ENCODE measurements at places on chromosomes 1 and 21.
A peak's percentile ranks its signal among the peaks of the same experiment; 100 is the strongest.

DNA sequence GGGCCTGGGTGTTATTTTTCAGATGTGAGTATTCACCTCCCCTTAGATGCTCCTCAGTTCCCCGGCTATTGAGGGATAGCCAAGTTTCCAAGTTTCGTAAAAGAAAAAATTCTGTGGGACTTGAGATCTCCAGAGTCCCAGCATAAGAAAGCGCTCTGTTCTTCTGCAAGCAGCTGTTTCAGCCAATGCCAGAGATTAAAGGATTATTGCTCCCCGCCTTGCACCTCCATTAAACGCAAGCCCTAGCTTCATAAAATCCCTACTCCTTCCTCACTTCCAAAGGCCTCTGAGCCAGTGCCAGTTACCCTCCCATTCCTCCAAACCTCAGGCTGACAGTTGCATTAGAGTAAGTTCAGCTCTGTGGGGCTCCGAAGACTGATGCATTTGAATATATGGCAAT is 56.4 kb downstream of the CHIA start:
- H3K36me3 ChIP-seq: no peaks in the 10 kb centered on the region
- DNase-seq: no peak
- peak overlapping the region; percentile 90 for H3K4me3 ChIP-seq
- no peaks in the 10 kb centered on the region for H3K27me3 ChIP-seq
- H3K4me1 ChIP-seq: peaks cover 12% of the 10 kb centered on the region
- no peak overlapping the region for H3K27ac ChIP-seq

- no peak for DNase-seq
- H3K4me1 ChIP-seq: no peaks in the 10 kb centered on the region
- no peaks in the 10 kb centered on the region for H3K36me3 ChIP-seq
- H3K27ac ChIP-seq: no peak overlapping the region
Measured at GRCh38 chr1:47593598-47594285, 155.9 kb downstream of the FOXD2 start.

DNA sequence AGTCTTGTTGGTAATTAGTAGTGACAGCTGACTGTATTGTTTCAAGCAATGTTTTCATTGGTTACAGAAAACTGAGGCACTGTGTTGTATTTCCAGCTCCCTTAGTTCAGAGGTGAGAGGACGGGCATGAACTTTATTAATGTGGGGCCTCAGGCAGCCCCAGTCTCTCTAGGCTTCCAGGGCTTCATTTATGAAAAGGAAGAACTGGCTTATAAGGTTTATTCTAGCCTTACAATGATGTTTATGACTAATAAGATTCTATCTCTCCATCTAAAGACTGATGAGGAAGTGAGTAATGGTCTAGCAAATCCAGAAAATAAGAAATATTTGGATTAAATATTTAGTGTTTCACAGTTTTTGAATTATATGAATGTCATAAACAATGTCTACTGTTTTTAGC is 41.5 kb downstream of the CBS start:
- H3K27ac ChIP-seq: no peak overlapping the region
- H3K27me3 ChIP-seq: no peaks in the 10 kb centered on the region
- no peak overlapping the region for H3K4me3 ChIP-seq
- no peak for DNase-seq
- peaks cover 7% of the 10 kb centered on the region for H3K36me3 ChIP-seq
- no peaks in the 10 kb centered on the region for H3K4me1 ChIP-seq

DNA sequence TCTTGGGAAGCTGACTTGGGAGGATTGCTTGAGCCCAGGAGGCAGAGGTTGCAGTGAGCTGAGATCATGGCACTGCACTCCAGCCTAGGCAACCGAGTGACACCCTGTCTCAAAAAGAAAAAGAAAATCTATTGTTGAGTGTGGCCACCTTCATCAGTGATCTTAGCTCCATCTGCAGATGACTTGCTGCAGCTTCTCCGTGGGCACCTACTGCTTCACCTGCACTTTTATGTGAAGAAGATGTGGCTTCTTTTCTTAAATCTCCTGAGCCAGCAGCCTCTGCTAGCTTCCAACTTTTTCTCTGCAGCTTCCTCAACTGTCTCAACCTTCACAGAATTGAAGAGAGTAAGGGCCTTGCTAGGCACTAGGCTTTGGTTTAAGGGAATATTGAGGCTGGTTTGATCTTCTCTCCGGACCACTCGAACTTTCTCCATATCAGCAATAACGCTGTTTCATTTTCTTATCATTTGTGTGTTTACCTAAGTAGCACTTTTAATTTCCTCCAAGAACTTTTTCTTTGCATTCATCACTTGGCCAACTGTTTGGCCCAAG is 28.0 kb downstream of the AGPAT3 start:
- H3K4me3 ChIP-seq: peak overlapping the region; percentile 61
- peak; percentile 30 for DNase-seq
- H3K27ac ChIP-seq: peak overlapping the region; percentile 69
- peaks cover 9% of the 10 kb centered on the region for H3K36me3 ChIP-seq
- H3K27me3 ChIP-seq: no peaks in the 10 kb centered on the region

DNA sequence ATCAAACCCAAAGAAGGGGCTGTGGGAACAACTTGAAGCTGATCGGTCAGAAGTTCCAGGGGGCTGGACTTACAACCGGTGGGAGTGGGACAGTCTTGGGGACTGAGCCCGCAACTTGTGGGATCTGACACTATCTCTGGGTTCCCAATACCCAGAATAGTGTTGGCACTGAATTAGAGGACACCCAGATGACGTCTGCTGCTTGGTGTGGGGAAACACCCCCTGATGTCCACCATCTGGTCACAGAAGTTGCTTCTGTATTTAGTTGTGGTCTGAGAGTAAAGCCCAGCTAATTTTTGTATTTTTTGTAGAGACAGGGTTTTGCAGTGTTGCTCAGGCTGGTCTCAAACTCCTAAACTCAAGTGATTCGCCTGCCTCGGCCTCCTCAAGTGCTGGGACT is 28.8 kb downstream of the SERBP1 start:
- no peak overlapping the region for H3K4me3 ChIP-seq
- H3K36me3 ChIP-seq: peaks cover 36% of the 10 kb centered on the region
- no peak for DNase-seq
- peak overlapping the region; percentile 50 for H3K27ac ChIP-seq
- H3K4me1 ChIP-seq: peaks cover 27% of the 10 kb centered on the region
- no peaks in the 10 kb centered on the region for H3K27me3 ChIP-seq

DNA sequence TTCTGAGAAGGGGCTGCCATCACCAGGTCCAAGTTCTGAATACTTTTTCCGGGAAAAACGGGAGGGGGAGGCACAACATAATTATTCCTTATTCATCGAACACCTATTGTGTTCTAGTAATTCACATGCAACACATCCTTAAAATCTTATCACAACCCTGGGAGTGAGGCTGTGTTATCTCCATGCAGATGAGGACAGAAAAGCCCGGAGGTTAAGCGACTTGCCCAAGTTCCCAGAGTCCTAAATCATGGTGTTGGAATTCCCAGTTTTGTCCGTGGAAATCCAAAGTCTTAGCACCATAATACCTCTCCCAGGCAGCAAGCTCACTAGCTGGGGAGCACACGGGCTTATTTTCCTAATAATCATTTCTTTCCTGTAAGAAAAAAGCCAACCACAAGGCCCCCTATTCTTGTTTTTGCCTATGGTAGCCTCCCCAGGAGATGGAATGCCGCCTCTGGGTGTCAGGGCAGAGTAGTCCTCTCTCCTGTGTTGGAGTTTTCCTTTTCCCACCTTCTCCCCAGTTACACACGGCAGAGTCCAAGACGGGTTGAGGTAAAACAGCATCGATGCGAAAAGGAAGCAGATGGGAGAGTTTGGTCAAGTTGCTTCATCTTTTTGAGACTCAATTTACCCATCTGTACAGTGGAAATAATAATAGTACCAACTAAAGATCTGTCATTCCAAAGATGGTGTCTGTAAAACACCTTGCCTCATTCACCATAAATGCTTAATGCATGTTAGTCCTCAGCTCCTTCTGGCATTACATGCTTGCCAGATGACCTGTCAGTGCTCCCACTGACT is 228.0 kb upstream of the TMEM51 start:
- peaks cover 34% of the 10 kb centered on the region for H3K27me3 ChIP-seq
- DNase-seq: no peak
- H3K4me1 ChIP-seq: peaks cover 2% of the 10 kb centered on the region
- H3K36me3 ChIP-seq: no peaks in the 10 kb centered on the region
- no peak overlapping the region for H3K27ac ChIP-seq

DNA sequence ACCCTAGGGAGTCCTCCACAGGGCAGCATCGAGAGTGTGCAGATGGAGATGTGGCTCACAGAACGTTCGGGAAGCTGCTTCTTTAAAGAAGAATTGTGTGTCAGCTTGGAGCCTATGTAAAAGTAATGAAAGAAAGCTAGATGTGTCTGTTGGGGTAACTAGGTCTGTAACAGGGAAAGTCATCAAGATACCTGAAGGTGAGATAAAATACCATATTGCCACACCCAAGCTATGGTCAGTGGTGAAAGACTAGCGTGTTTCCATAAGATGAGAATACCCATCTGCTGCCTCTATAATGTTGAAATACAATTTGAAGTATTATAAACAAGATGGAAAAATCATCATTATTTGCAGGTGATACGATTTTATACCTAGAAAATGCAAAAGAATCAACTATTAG is 17.5 kb downstream of the RCAN1 start:
- H3K27me3 ChIP-seq: no peaks in the 10 kb centered on the region
- H3K4me3 ChIP-seq: no peak overlapping the region
- H3K4me1 ChIP-seq: peaks cover 3% of the 10 kb centered on the region
- H3K27ac ChIP-seq: no peak overlapping the region
- DNase-seq: no peak

DNA sequence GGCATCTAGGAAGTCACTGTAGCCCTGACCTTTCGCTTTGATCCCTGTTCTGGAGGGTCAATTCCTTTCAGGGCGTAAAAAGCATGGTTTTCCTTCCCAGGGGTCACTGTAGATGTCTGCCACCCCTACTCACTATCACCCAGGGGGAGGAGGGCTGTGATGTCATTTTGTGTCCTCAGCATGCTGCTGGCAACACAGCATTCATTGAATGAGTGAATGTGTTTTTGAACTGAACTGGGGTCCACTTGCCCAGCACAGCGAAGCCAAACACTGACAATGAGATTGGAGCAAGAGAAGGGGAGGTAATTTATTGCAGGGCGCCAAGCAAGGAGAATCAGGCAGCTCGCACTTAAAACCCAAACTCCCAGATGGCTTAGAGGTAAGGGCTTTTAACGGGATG is 78.2 kb upstream of the PGBD5 start:
- no peak for DNase-seq
- no peaks in the 10 kb centered on the region for H3K36me3 ChIP-seq
- peaks cover 4% of the 10 kb centered on the region for H3K27me3 ChIP-seq

- no peak for DNase-seq
- H3K27ac ChIP-seq: no peak overlapping the region
- H3K4me3 ChIP-seq: no peak overlapping the region
- no peaks in the 10 kb centered on the region for H3K4me1 ChIP-seq
Measured at GRCh38 chr1:240306673-240307072, 215.0 kb downstream of the FMN2 start.

DNA sequence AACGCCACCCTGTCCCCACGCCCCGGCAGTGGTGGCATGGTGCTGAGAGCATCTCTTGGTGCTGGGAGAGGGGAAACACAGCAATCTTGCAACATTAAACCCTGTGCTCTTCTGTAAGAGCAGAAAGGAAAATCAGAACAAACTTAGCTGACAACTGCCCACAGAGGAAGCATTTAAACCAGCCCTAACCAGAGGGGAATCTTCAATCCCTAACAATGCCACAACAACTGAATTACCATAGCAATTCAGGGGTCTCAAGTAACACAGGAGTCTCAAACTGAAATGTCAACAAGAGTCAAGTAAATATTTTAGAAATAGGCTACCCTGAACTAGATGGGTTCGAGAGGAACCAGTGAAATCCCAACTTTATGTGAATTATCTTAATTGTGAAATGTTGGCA is 1983.6 kb downstream of the NCAM2 start:
- H3K27ac ChIP-seq: no peak overlapping the region
- no peak for DNase-seq
- no peaks in the 10 kb centered on the region for H3K27me3 ChIP-seq
- H3K4me1 ChIP-seq: no peaks in the 10 kb centered on the region
- H3K4me3 ChIP-seq: no peak overlapping the region

DNA sequence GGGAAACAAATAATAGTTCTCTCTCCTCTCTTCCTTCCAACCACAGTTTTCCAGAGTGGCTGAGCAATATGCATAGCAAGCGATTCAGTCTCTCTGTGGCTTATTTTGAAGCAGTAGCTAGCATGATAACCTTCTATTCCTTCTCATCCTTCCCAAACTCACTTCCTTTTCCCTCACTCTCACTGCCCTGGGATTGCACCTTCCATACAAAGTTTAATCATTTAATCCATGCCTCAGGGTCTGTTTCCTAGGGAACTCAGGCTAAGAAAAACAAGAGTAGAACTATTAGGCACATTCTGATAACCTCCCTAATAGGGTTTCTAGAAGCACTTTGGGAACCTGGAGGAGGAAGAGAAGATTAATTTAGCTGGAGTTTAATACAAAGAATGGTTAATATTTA is 97.7 kb upstream of the S1PR1 start:
- peaks cover 54% of the 10 kb centered on the region for H3K4me1 ChIP-seq
- H3K27ac ChIP-seq: no peak overlapping the region
- no peaks in the 10 kb centered on the region for H3K27me3 ChIP-seq
- no peaks in the 10 kb centered on the region for H3K36me3 ChIP-seq

- H3K4me1 ChIP-seq: peaks cover 19% of the 10 kb centered on the region
- no peak overlapping the region for H3K27ac ChIP-seq
- peaks cover 1% of the 10 kb centered on the region for H3K36me3 ChIP-seq
- H3K4me3 ChIP-seq: no peak overlapping the region
- H3K27me3 ChIP-seq: no peaks in the 10 kb centered on the region
Measured at GRCh38 chr21:45545691-45546531, 3.7 kb upstream of the SLC19A1 start.

- H3K27ac ChIP-seq: peak overlapping the region; percentile 56
- H3K36me3 ChIP-seq: peaks cover 25% of the 10 kb centered on the region
Measured at GRCh38 chr1:151294742-151295462, 12.8 kb downstream of the ZNF687 start.

Data from activated naive CD4-positive, alpha-beta T cell treated with anti-CD3 and anti-CD28 coated beads for 36 hours (primary cell).